ENCODE measurements at places on chromosomes 5 and 9.

DNA sequence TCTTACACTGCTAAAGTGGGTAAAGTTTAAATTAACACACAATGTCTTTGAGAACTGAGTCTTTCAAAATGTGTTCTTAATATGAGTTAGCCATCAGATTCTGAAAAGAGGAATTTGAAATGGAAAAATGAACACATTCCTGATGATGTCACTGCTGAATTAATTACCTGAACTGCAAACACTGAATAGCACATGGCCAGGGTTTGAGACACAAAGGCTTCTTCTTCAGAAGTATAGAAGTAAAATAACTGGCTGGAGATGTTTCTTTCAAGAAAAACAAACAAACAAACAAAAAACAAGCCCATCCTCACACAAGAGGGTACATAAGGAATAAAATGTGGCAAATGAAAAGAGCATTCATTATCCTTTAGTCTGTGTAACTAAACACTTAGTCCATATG is 7.1 kb downstream of the GLIS3 start:
- DNase-seq, result no peak

GRCh38 chr5:20601678-20602100 is 613.7 kb upstream of the CDH18 start:
- no peak for DNase-seq

- no peak for DNase-seq
Measured at GRCh38 chr5:40227931-40228330, 451.8 kb upstream of the PTGER4 start.

GRCh38 chr9:126084696-126085095 is 241.9 kb upstream of the MVB12B start:
- no peak for DNase-seq

GRCh38 chr9:5453004-5453403 is 2.7 kb downstream of the CD274 start:
- DNase-seq, result no peak

DNA sequence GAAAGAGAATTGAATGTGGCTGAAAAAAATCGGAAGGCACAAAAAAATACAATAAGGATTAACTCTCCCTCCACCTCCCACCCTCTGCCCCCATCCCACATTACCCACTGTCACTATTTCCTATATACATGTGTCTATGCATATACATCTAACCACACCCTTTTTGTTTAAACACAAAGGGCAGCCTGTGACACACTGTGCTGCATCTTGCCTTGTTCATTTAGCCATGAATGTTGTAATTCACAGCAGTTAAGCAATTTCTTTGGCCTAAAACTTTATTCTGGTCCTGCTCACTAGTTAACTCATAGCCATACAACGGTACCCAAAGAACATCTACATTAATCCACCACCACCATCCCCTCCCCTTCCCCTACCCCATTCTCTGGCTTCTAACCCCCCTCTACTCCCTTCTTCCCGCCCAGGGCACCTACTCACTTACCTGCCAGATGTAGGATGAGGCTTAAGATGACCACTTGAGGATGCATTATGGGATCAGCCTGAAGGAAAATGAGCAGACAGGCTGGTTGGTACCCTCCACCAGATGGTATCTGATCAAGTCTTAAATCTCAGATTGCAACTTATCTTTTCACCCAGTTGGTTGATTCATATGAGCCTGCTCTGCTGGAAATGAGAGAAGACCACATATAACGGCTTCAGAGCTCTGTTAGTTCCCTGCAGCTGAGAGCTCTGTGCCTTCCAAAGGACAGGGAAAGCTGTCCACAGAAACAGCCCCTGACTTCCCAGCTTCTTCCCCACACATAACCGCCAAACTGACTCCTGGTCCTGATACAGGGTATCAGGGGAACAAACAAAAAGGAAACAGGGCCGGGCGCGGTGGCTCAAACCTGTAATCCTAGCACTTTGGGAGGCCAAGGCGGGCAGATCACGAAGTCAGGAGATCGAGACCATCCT is 1.2 kb downstream of the HAVCR1 start:
- no peak for DNase-seq

DNA sequence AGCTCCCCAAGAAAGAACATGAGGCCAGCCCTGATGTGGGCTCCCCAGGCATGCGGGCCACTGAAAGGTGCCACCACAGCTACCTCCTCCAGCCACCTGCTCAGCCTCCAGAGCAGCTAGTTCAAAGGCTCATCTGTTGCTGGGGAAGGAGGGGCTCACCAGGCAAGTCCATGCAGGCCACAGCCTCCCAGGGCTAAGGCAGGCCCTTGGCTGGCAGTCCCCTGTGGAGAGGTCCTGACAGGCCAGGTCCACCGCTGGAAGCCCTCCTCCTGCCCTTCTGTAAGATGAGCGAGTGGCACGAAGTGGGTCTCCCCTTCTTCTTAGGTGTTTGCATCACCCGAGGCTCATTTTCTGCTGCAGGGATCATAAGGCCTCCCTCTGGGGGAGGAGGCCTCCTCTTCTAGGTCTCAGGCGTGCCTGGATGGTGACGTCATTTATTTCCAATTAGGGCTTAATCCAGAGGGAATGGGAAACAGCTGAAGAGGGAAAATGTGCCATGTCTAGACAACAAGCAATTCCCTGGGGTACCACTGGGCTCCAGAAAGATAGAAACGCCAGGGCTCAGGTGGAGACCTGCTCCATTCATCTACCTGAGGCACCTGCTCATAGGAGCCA is 91.6 kb downstream of the CFAP90 start:
- no peak for DNase-seq

- DNase-seq, result no peak
Measured at GRCh38 chr9:2486988-2487387, 134.6 kb upstream of the VLDLR start.

DNA sequence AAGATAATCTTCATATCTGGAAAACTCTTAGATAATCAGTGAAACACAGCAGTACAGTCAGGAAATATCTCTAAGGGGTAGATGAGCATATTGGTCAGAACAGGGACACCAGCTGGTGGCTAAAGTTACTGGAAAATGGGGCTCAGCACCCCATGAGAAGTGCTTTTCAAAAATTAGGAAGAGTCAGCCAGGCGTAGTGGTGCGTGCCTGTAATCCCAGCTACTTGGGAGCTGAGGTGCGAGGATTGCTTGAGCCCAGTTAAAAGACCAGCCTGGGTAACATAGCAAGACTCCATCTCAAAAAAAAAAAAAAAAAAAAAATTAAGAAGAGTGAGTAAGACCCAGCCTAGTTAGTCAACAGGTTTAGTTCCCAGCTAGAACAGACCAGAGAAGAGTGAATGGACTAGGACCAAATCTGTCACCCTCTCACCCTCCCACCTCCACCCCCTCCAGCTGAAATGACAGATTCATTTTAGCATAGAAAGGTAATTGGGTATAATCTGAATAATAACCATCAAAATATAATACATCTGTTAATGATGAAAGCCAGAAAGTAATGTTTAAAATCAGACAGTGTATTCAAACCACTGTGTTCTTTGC is 120.9 kb downstream of the CDC42SE2 start:
- no peak for DNase-seq

DNA sequence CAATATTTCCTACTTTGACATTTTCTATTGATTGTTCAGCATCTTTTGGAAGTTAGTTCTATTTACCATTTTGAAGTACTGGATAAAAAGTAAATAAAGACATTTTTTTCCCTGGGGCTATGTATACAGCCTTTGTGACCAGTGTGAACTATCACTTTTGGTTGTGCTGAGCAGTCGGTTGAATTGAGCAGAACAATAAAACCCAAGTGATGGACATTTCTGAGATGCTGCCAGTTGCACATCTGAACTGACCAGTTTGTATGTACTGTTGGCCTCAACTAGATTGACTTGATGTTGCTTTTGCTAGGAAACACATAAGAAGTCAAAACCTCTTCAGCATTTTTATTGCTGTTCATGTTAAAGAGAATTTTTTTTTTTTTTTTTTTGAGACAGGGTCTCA is 260.2 kb upstream of the EFNA5 start:
- no peak for DNase-seq

- no peak for DNase-seq
Measured at GRCh38 chr9:136244122-136244968, 1.3 kb downstream of the QSOX2 start.

DNA sequence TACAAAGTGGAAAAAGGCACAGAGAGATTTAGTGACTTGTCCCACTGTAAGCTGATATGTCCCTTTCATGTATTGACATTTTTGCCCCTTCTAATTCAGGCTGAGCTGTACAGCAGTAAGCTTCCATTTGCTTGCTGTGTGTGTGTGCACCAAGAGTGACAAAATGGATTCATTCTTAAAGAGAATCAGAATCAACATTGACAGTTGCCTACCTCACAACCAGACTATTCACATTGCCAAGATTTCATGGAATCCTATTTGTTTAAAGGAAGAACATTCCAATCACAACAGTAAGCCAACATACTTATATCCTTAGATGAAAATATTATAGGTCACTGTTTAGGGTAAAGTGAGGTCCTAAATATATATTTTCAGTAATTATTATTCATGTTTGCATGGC is 102.6 kb downstream of the TMEM232 start:
- no peak for DNase-seq

- DNase-seq, result no peak
Measured at GRCh38 chr9:33750307-33750838, 45.0 kb upstream of the PRSS3 start.

- DNase-seq, result no peak
Measured at GRCh38 chr5:92942762-92943161, 638.3 kb downstream of the NR2F1-AS1 start.

GRCh38 chr9:18398038-18398437 is 75.9 kb upstream of the ADAMTSL1 start:
- DNase-seq, result no peak
